ENCODE measurements at places on chromosomes 12 and 14. TPM values are rescaled to one million over a fixed set of nuclear protein-coding genes. Genes with fewer than 3 reads are reported as not detected.

DNA sequence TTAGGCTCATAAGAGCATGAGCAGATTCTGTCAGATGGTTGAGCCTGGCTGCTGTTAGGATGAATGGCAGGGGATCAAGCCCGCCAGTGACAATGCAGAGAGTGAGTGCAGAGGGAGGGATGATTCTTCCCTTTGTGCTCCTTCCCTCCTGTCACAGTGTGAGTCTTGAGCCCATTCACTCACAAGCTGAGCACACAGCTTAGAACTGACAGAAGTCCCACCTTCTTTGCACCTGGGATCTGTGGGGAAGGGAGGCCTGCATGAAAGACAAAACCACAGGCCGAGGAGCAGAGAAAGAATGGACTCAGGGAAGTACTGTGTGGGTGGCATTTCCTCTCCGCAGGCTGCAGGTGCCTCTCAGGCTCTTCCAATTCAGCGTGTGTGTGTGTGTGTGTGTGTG is 160.6 kb downstream of the KCNA5 start:
- DNase-seq = no peak

GRCh38 chr12:116950628-116951325 is 40.0 kb downstream of the FBXW8 start:
- no peak for DNase-seq

DNA sequence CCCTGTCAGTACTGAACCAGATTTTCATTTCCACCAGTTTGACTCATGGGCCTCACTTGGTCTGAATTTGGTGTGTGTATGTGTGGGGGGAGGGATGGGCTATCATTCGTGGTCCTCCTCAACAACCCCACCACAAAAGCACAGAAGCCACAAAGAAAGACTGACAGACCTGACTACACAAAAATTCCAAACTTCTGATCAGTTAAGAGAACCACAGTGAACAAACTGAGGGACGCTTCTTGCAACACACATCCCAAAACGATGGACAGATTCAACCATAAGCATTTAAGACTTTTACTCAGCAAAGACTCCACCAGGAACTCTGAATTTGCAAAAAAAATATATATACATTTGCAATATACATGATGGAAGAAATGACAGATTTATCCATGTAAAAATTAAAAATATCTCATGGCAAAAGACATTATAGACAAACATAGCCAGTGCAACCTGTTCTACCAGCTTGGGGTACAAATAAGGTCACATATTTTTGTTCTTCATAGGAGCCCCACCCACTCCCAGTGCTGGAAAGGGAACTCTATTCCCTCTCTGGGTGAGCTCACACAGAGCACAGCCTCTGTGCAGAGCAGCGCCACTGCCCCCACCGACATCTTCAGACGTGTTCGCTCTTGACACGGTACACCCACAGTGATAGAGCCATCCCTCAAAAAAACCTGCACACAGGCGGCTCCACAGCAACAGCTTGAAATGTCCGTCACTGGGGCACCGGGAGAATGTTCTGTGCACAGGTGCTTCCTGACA is 49.7 kb downstream of the JAG2 start:
- peak; percentile 56 for DNase-seq

The TESPA1 gene
- polyA plus RNA-seq = 0.73 TPM

DNA sequence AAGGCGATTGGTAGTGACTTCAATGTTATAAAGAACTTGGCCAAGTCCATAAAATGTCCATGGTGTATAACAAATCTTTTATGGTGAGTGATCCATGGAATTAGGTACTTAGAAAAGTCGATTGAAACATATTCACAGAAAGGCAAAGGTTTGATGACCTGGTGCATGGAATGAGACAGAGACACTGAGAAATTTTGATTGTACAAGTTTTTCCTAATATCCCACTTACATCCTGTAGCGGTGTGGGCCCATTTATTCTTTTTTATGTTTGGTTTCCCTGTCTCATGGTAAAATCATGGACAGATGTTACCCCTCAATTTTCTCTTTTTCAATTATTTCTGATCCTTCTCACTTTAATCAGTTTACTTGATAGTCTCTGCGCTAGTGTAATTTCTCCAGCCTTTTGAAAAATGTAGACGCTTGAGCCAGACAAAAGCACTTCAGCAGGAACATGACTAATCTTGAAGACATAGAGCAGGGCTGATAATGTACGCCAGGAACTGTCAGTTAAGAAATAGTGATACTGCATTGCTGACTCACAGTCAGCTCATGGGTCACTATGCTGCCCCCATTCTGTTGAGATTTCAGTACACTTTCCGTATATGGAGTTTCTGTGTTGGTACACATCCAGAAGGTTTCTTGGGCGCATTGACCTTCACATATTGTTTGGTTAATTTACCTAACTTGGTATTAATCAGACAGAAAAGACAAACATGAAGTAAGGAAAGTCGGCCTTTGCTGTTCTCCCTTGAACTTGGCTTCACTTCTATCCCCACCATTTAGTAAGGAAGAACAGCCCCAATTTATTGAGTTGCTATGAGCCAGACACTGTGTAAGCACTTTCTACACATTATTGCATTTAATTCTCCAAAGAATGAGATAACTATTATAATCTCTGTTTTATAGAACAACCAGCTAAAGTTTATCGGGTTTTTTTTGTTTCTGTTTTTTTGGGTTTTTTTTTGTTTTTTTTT is 841.7 kb downstream of the DIO2 start:
- DNase-seq = peak; percentile 17

Measured in lung (tissue), 17 donors.